ENCODE measurements at places on chromosomes 1 and 21.

DNA sequence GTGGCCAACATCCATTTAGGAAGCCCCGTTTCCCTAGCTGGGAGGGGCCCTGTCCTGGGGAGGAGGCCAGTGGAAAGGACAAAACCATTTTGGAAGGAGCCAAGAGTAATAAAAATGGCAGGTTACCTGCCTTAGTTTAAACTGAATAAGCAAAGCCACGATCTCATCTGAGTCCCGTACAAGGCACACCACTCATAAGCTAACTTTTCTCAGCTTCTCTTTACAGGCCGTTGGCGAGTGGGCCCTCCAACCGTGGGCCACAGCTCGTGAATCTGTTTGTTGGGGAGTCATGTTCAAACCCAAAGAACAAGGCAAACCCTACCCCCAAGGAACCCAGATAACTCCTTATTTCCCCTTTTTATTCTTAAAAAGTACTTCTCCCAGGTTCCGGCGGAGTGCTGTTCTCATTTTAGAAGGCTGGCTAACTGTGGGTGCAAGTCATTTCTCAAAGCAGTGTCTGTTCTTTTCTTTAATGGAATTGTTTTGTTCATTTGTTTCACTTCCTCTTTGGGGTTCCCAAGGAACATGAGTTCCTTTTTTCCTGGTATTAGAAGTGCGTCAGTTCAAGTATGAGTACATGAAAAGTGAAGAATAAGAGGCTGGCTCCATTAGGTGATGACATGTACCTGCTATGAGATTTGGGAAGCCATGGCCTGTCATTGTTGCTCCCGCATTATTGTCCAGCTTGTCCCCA is 89.0 kb downstream of the PSMG1 start:
- DNase-seq, result no peak

- DNase-seq, result no peak
Observed at GRCh38 chr1:43432171-43432860, 21.4 kb downstream of the HYI start.

- DNase-seq, result no peak
Observed at GRCh38 chr1:160465123-160465522, 57.9 kb downstream of the SLAMF6 start.

DNA sequence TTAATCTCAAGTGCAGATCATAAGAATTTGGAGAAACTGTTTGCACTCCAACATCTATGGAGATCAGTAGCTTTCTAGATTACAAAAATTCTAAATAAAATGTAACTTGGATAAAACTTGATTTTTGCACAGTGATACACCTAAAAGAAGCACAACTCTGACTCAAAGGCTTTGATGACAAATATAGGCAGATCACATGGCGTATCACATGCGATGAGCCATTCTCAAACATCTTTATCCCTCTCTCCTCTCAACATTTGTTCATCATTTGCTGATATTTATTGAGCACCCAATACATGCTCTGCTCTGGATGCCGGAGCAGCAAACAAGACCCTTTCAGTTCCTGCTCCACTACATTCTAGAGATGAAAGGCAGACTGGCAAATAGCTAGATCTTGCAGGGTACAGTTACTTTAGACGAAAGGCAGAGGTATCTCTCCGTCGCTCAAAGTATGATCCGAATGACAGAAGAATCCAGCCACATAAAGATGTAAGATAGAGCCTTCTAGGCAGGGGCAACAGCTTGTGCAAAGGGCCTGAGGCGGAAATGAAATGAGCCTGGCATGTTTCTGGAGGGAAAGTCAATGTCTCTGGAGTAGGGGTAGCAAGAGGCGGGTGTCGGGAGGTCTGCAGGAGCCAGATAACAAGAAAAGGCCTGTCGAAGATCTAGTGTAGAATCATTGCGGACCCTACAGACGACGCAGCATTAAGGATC is 145.8 kb upstream of the ERRFI1 start:
- no peak for DNase-seq

- no peak for DNase-seq
Observed at GRCh38 chr1:16292739-16293138, 55.8 kb upstream of the CPLANE2 start.

Measured in D341Med (cell line).